Lung microvascular endothelial cell (primary cell): ENCODE measurements at places on chromosomes 13 and 19. TPM values are rescaled to one million over a fixed set of nuclear protein-coding genes. Genes with fewer than 3 reads are reported as not detected.

GRCh38 chr19:18784786-18785120 is 6.4 kb downstream of the COMP start:
- no peak for DNase-seq

GRCh38 chr13:85797311-85797710 is 1.9 kb downstream of the SLITRK6 start:
- DNase-seq = no peak

GRCh38 chr13:95260031-95260525 is 41.2 kb downstream of the ABCC4 start:
- DNase-seq = no peak

DNA sequence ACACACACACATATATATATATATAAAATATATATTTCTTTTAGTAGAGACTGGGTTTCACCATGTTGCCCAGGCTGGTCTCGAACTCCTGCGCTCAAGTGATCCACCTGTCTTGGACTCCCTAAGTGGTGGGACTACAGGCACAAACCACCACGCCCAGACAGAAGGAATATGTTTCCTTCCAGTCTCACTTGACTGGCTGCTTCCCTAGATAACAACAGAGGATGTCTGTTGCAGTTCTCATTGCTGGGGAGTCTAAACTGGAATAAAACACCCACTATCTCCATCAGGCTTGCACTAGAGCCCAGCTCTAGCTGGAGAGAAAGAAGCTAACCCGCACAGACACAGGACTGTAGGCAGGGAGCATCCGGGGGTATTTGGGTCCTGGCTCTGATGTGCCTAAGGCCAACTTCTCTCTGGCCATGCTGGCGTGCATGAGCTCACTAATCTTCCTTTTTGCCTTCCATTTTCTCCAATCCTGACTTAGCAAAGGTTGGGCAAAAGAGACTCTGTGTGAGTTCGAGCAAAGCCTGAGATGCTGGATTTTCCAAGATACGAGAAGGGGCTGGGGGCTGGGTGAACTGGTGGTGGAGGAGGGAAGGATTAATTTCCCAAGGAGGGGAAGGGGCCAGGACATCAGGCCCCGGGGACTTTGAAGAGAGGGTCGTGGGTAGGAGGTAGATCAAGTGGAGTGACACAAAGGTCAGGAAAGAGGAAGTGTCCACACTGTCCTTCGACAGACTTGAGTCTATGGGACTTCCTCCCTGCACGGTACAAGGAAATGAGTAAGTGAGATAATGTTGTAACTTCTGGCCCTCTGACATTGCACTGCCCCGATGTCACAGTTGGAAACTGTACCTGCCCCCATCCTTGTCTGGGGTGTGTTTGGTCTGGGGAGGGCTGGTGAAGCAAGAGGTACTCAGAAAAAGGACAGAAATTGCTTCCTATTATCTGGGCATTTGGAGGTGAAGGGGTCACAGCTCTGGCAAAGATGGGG is 22.5 kb upstream of the ALOX5AP start:
- peak; percentile 48 for DNase-seq

DNA sequence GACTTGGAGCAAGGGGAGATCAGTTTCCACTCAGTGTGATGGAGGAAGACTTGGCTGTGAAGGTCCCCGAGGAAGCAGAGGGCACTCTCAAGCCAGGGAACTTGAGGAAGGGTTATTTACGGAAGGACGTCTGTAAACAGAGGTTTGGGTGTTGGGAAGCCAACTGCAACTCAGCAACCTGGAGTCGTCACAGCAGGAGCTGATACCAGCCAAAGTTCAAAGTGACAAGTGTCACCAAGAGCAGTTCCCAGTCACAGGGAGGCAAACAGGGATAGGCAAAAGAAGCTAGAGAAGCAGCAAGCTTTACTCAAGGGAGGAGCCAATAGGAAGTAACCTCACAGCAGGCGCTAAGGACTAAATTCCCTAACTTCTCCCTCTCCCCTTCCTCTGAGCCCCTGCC is 205.5 kb downstream of the EFNB2 start:
- DNase-seq = no peak

ZNF677 gene
- 15.5 and 16.5 TPM in 2 replicates for total RNA-seq

ZNF429 gene
- 1.1 and 3.8 TPM in 2 replicates for total RNA-seq

DNA sequence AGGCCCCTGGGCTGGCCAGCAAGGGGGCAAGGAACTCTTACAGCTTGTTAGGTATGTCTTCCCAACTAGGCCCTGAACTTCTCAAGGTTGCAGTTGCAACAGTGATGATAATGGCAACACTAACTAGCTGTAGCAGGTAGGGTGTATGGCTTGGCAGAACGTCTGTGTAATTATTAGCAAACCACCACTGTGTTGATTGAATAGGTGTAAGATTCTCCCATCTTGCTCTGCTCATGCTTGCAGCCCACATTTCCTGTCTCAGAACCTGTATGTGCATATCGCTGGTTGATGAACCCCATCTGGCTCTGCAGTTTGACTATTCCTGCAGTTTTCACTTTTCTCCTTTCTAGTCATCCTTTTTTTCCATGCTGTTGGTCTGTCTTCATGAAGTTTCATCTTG is 178.8 kb downstream of the KATNAL1 start:
- DNase-seq = no peak

DNA sequence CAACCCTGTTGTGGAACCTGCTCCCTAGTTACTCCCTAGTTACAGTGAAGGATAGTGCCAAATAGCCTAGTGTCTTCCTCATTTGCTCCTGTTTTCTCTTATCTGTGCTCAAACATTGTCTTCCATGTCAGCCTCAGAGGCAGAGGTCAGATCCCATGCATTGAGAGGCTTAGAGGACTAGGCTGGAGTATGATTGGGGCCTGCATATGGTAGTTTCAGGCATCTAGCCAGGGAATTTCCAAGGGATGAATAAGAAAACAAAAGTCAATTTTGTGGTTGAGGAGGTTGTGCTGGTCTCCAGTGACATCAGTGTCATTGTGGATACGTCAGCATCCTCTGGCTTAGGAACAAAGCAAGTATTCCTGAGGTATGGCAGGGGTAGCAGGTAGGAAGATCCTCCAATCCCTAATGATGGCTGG is 9.4 kb downstream of the ZNF546 start:
- peak; percentile 95 for DNase-seq

GRCh38 chr13:106919638-106920037 is 351.7 kb upstream of the ARGLU1 start:
- peak; percentile 98 for DNase-seq

IGFL2 gene
- total RNA-seq = not detected in 2 replicates

DNA sequence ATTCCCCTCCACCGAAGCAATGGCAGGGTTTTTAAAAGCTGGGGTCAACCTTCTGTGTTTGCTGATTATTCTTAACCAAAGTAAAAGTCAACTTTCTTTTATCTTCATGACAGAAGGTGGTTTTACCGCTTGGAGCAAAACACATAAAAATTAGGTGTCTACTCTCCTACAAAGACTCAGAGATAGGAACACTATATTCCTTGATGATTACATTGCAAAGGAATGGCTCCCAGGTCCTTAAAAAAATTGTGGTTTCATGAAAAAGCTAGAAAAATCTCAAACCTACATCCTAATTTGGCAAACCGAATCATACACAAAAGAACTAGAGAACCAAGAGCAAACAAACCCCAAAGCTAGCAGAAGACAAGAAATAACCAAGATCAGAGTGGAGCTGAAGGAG is 760.4 kb upstream of the PCDH20 start:
- DNase-seq = no peak

DNA sequence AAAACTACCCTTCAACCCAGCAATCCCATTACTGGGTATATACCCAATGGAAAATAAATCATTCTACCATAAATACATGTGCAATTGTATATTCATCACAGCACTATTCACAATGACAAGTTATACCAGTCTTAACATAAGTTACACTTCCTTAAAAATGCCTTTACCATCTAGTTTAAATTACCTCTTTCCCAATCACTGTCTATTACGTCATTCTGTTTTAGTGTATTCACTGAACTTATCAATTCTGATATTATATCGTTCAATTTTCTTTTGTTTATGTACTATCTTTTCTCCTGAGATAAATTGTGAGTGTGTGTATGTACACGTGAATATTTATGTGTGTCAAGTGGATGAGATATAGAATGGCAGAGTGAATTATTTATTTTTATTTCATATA is 1416.8 kb downstream of the OLFM4 start:
- no peak for DNase-seq

LGALS14 gene
- not detected in 2 replicates for total RNA-seq

TSHZ3 gene
- 0.60 and 0.87 TPM in 2 replicates for total RNA-seq

- peak; percentile 20 for DNase-seq
These were observed 809.3 kb downstream of the UQCRFS1 start for GRCh38 chr19:28403690-28404089.
